GM13976 (cell line): ENCODE measurements at places on chromosomes 3 and 15.

GRCh38 chr3:48476426-48477053 lies 27.4 kb downstream of the SHISA5 start:
- DNase-seq, result peak; percentile 17

- peak; percentile 77 for DNase-seq
These were observed 56.7 kb upstream of the BLM start for GRCh38 chr15:90660195-90660998.

GRCh38 chr15:67118808-67119207 lies 53.4 kb downstream of the SMAD3 start:
- DNase-seq, result no peak

- DNase-seq, result no peak
These were observed 102.2 kb downstream of the COL6A6 start for GRCh38 chr3:130619196-130619595.

DNA sequence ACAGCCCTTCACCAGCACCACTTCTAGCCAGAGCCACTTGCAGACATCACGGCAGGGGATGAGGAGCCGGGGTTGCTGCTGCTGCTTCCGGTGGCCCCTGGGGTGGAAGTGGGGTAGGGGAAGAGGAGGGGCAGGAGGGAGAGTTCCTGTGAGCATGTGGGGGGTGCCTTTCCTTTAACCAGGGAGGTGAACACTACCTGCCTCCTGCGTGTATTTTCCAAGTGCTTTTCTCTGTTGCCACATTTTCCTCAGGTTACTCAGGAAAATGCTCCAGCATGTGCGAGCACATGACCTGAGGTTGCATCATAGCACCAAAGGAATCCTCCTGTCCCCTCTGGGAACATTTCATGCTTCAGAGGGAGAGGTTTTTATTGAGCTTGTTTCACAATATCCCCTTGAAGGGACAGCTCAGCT lies 12.2 kb upstream of the SACM1L start:
- DNase-seq, result no peak

DNA sequence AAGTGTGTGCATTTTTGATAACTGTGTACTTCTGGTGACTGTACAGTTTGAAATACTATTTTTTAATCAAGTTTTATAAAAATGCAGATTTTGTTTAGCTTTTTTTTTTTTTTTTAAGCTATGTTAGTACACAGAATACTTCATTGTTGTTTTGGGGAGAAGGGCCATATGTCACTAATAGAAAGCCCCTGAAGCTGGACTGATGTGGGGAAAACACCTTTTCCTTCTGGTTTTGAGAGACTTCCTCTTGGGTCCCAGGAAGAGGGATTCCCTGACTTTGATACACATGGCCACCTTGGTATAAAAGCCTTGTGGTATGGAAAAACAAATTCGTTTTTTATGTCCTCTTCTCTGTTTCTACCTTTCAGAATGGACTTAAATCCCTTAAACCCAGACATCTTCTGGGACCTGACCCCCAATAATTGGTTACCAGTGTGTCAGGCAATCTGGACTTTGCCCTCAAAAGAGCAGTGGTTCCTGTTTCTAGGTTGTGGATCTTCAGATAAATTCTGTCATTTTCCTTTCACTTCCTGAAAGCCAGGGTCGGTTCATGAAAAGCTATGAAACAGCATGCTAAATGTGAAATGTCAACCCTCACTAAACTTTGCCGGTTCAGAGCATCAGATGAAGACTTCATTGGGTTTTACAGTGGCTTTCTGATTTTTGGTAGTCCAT lies 31.1 kb upstream of the BLOC1S6 start:
- no peak for DNase-seq

- no peak for DNase-seq
These were observed 4.4 kb upstream of the LRRC15 start for GRCh38 chr3:194373899-194374298.

DNA sequence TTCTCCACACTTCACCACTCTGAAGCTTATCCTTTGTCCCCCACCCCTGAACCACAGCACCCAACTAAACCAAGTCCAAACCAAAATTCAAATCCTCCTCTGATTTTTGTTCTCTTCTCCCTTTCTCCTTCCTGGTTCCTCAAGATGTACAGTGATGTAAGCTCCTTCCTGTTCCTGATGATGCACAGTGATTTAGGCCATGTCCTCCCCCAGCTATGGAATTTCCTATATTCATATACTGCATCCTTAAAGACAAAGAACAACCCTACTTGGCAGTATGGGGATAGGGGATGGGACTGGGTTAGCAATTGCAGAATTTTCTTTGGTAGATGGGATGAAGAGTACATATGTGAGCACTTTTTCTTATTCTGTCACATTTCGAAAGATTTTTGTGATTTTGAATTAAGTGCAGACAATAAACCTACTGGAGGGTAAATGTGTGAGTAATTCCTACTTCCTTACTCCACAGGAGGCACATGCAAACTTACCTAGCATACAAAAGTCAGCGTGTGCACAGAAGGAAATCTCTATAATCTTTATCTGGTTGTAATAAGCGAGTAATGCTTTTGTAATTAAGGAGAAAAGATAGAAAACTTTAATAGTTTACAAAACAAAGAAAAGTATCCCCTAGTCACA lies 125.0 kb downstream of the ANO10 start:
- DNase-seq, result no peak
